Stimulated activated CD8-positive, alpha-beta memory T cell treated with anti-CD3 and anti-CD28 coated beads, Interleukin-4, amount 100 ng/mL, for 1 hour (primary cell): ENCODE measurements at places on chromosomes 6 and 20.

GRCh38 chr6:11226005-11226404 lies 6.5 kb downstream of the NEDD9 start:
- DNase-seq = no peak

DNA sequence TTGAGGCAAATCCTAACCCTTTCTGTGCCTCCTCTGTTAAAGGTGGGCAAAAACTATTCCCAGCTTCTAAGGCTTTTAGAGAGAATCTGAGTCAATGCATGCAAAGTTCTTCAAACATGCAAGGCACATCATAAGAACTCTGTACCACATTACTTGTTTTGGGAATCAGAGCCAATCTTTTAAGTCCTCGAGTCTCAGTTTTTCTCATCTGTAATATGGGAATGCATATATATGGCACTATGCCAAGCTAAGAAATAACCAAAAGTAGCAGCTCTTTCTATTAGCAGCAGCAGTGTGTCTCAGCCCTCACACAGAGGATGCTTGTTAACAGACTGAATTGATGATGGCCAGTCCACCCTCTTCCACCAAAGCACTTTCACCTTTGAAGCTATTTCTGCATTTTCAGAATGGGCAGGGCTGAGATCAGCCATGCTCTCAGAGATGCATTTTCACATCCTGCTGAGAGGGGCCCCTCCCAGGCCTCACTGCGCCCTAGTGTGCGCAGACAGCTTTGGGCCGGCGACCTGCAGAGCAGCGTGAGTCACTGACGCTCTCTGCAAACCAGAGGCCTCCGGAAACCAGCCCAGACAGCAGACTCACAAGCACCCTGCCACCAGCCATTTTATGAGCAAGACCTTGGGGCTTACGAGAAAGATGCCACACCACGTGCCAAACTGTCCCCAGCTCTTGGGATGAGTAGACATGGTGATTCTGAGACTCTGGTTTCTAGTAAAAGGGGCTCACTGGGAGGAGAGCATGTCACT lies 138.0 kb downstream of the NFATC2 start:
- peak; percentile 53 for DNase-seq

- no peak for DNase-seq
Observed at GRCh38 chr6:149429427-149430360, 29.6 kb downstream of the SUMO4 start.

DNA sequence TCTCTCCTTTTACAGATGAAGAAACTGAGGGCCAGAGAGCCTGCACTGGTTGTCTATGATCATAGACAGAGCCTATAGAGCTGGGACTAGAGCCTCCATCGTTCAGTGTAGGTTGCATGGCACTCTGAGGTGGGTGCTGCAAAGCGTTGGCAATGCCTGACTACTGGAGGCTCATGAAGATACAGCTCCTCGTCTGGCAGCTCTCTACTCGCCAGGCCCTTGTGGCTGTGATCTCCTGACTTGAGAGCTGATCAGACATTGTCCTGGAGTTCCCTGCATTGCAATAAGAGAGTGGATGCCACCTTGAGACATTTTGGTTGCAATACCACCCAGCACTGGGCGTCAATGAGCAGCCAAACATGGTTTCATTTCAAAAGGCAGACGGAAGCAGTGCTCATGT lies 270.1 kb upstream of the ARID1B start:
- no peak for DNase-seq

- no peak for DNase-seq
Observed at GRCh38 chr6:43070028-43070632, 6.0 kb upstream of the PTK7 start.

- no peak for DNase-seq
Observed at GRCh38 chr20:19741924-19742323, 16.1 kb upstream of the RIN2 start.

DNA sequence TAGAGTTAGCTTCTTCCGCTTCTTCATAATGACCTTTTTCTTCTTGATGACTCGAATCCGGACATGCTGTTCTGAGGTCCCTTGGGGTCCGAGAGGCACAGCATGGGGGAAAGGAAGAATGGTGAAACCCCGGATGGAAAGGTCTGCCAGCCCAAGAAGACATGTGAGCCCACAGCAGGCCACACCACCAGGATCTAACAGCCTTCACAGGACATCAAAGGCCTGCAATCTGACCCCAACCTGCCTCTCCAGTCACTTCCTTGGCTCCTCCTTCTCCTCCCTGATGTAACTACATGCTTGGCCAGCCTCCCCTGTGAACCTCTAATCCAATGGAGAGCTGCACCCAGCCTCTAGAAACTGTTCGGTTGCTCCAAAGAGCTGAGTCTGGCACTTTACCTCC lies 1.6 kb downstream of the CPXM1 start:
- no peak for DNase-seq

GRCh38 chr6:32895006-32895345 lies 41.0 kb downstream of the PSMB9 start:
- DNase-seq = no peak

DNA sequence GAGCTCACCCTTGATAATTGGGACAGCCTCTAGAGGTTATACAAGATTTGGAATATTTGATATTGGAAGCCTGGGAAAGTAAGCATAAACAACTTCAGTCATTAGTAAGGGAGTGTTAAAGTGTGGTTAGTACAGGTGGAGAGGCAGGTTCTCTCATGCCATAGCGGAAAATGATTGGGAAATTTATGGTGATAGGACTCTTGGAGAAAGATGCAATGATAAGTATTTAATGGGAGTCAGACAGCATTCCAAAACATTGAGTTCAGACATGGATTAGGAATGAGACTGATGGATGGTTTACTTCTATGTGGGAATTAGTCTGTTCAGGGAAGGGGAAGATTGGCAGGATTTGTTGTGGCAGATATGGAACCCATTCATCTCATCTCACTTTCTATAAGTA lies 152.7 kb downstream of the MCHR2 start:
- no peak for DNase-seq

DNA sequence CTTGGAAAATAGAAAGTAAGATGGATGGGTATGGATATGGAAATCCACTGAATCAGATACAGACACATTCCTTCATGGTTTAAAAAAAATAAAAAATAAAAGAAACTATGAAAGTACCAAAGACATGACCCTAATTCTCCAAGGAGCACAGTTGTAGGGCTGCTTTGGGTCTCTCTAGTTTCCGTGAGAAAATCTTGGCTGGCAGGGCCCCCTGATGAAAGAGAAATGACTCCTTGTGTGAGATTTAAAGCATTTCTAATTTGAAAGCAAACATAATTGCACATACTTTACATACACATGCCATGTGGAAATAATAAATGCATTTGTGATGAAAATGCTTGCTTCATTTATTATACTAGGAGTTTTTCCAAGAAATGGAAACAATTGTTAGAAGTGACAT lies 593.9 kb upstream of the BTBD3 start:
- DNase-seq = no peak

DNA sequence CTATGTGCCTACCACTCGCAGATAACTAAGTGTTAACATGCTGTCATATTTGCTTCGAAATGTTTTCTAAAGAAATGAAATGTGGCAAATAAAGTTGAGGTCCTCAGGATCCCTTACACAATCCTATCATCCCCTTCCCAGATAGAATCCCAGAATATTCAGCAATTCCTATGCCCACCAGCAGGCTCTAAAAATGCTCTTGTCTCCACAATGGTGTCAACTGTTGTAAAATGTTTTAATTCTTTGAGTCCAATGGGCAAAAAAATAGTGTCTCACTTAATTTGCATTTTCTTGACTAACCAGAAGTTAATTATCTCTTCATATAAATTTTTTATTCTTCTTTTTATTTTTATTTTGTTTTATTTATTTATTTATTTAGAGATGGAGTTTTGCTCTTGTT lies 103.9 kb upstream of the MAP7 start:
- DNase-seq = no peak

DNA sequence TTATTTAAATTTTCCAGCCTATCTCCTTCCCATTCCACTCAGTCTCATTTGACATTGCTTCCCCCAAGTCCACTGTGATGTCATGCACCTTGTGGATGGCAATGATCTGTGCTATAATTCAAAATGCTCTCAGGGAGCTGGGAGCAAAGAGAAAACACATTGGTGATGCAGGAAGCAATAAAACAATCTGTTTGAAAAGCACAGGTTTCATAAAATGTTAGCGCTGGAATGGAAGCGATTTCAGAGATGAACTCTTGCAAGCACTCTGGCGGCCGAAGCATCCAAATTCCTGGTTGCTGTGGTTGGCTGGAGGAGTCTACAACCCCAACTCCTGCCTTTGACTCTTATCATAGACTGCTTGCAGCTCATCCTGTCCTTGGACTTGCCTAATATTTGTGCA lies 167.0 kb downstream of the GMPR start:
- no peak for DNase-seq

DNA sequence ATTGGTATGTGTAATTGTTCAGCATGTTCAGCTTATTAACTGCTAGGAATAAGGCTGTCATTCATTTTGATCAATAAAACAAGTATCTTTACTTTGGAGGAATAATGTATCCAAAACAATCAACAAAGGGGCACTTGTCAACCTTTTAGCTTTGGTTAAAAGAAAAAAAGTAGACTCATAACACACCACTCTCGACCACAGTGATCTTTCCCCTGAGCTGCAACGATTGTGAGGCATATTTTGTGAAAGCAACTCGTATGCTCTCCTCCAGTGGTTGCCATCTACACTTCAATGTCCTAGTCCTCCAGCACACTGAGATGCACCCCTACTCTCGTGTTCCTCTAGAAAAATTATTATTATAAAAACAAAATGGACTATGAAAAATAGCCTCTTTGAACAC lies 60.1 kb upstream of the PDE7B start:
- DNase-seq = no peak

DNA sequence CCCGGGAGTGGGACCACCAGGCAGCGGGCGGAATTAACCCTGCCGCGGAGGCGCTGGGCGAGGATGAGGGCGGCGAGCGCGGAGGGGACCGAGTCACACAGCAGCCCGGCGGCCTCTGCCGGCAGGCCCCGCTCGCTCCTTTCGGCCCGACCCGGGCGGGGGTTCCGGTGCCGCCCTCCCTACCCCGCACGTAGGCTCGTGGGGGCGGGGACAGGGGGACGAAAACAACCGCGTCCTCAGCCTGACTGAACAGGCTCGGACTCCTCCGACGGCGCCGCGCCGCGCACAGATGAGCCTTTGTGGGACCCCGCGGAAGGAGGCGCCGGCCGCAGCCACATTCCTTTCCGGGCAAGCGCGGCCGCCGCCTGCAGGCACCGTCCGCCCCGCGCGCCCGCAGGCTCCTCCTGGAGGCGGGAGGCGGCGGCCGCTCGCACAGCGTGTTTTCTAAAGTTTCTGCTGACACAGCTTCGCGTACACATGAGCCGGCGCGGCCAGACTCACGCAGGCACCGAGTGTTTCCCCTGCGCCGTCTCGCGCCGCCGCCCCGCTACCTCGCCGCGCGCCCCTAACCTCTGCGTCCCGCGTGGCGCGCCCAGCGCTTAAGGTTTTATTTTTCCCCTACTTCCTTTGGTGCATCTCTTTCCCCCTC lies 244.3 kb downstream of the ARID1B start:
- DNase-seq = peak; percentile 77

GRCh38 chr6:6458172-6458571 lies 130.3 kb upstream of the LY86 start:
- no peak for DNase-seq

DNA sequence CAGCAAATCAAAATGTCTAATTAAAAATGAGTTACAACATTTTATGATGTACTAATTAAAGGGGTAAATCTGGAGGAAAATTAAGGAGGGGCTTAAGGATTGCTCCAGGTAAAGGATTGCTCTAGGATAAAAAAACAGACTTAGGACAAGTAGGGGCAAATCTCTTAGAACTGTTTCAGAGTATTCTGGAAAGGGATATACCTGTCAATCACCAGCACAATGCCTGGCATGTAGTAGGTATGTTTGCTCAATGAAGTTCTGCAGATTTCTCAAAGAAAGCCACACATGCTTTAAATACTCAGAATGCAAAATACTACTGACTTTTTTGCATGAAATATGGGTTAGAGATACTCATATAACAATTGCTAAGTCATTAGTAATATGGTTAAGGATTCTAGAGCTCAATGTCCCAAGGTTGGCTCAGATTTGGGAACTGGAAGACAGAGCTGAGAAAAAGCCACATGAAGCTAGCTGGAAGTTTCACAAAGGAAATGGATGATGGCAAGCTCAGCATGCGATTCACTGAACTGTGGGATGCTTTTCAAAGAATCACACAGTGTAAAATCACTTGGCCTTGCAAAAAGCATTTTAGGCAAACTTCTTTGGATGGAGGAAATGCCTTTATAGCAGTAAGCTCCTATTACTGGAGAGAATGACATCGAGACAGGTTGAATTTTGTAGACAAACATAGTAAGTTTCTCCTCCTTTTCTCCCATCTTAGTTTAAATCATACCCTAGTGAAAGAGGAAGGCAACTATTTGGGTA lies 72.8 kb downstream of the MAP3K5 start:
- no peak for DNase-seq

- DNase-seq = peak; percentile 42
Observed at GRCh38 chr20:3710703-3711483, 1.5 kb downstream of the SIGLEC1 start.

- DNase-seq = no peak
Observed at GRCh38 chr6:15960740-15961634, 167.9 kb upstream of the MYLIP start.

DNA sequence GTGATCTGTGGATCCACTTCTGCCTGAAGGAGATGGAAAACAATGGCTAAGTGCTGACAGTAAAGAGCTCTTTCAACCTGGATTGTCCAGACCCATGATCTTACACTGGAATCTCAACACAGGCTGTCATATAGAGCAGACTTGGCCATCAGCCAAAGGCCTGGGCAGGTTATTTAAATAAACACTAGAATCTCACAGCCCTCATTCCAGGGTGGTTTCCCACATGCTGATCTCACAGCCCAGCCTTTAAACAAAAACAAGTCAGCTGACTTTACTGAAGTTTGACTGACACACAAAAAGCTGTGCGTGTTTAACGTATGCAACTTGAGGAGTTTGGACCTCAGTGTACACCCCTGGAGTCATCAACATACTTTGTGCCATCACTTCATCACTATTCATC lies 28.4 kb downstream of the SYNDIG1 start:
- DNase-seq = no peak

DNA sequence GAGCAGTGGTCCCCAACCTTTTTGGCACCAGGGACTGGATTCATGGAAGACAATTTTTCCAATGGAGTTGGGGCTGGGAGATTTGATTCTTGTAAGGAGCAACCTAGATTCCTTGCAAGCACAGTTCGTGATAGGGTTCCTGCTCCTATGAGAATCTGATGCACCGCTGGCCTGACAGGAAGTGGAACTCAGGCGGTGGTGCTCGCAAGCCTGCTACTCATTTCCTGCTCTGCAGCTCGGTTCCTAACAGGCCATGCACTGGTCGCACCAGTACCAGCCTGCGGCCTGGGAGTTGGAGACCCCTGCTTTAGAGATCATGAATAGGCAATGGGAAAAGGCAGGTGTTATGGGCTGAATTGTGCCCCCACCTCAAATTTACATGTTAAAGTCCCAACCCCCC lies 131.2 kb downstream of the PFDN4 start:
- no peak for DNase-seq

DNA sequence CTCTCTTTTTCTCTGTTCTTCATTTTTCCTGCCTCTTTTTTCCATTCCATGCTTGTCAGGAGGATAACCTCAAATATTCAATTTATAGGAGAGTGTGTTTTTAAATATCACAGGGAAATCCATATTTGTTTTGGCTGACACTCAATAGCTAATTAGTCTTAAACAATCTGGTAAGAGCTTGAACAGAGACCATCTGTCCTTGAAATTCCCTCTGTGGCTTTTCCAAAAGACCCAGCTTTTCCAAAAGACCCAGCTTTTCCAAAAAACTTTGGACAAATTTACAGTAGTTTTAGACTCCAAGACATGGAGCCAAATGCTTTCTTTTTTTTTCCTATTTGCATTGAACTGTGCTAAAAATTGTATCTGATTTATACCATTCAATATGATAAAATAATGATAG lies 127.4 kb upstream of the FAM83B start:
- DNase-seq = no peak

- no peak for DNase-seq
Observed at GRCh38 chr6:97053643-97054411, 129.3 kb downstream of the KLHL32 start.
